ENCODE measurements at places on chromosomes 1 and 21.

GRCh38 chr1:108046026-108046425, 81.0 kb upstream of the VAV3 start:
- DNase-seq, result no peak

- DNase-seq, result no peak
Observed at GRCh38 chr1:17533201-17533600, 6.3 kb upstream of the ARHGEF10L start.

- no peak for DNase-seq
Observed at GRCh38 chr1:242770366-242770765, 245.9 kb upstream of the PLD5 start.

- no peak for DNase-seq
Observed at GRCh38 chr1:29973406-29973805, 737.1 kb downstream of the PTPRU start.

GRCh38 chr1:85333186-85333585, 56.8 kb upstream of the BCL10 start:
- DNase-seq, result no peak

GRCh38 chr1:29974316-29974724, 738.0 kb downstream of the PTPRU start:
- no peak for DNase-seq

DNA sequence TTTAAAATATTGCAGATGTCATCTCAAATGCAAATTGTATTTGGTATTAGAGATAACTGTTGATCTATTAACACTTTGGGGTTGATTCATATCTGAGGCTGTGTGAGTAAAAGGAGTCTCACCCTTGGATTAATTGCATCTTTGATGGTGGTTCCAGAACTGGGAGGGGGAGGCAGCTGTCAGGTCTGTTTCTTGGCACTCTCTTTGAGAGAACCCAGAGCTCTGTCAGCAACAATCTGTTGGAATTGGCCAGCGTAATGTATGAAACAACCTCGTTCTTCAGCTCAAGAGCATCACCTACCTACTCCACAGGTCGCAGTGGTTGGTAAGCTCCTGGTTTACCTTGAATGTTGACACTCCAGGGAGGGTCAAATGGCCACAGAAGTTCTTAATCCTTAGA, 424.1 kb downstream of the CAMTA1 start:
- DNase-seq, result no peak

- DNase-seq, result no peak
Observed at GRCh38 chr1:157166590-157166989, 28.4 kb upstream of the ETV3 start.

GRCh38 chr1:70146488-70146887, 58.9 kb downstream of the LRRC40 start:
- no peak for DNase-seq

Measured in stimulated activated CD8-positive, alpha-beta memory T cell treated with anti-CD3 and anti-CD28 coated beads, Interleukin-2, amount 100 ng/mL, for 1 hour (primary cell).